ENCODE measurements at places on chromosomes 3 and 15.

DNA sequence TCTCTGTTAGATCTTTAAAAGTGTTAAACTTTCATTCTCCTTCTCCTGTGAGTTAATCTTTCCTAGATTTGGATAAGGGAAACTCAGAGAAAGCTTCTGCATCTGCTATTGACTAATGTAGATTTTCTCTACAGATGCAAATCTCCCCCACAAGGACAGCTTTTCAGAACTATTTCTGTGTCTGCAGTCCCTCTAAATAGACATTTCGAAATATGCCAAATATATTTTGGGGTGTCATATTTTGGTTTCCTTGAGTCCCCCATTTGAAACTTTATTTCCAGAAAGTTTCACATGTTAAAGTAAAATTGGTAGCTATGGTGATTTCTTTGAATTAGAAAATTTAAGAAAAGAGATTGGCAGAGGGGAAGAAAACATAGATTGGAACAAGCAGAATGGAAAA, 852.3 kb upstream of the ALCAM start:
- no peak for DNase-seq

GRCh38 chr3:113287803-113288648, 76.7 kb downstream of the BOC start:
- DNase-seq = peak; percentile 67

DNA sequence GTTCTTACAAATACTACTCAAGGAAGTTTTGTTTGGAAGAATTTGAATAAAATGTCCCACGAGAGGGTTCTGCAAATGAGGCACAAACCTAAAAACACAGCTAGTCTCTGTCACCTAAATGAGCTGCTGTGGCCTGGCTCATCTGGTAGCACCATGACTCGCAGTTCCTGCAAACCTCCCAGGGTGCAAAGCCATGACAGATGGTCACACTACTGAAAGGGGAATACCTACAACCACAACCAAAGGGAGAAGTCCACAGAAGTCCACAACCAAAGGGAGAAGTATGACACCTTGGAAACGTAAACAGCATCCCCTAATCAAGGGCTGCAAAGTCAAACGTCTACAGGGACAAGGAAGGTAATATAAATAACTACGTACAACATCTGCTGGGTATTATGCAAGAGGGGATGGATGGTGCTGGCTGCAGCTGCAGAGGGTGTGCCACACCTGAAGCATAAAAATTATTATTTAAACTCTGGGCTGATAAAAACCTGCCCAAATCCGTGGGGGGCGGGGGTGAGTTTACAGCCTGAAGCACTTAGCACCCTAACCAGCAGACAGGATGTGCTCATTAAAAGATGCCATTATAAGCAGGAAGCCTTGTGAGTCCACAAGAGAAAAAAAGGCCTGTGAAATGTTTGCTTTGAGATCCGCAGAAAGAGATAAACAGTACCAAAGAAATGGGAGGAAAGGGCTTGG, 184.0 kb downstream of the MAGI1 start:
- DNase-seq = peak; percentile 61

DNA sequence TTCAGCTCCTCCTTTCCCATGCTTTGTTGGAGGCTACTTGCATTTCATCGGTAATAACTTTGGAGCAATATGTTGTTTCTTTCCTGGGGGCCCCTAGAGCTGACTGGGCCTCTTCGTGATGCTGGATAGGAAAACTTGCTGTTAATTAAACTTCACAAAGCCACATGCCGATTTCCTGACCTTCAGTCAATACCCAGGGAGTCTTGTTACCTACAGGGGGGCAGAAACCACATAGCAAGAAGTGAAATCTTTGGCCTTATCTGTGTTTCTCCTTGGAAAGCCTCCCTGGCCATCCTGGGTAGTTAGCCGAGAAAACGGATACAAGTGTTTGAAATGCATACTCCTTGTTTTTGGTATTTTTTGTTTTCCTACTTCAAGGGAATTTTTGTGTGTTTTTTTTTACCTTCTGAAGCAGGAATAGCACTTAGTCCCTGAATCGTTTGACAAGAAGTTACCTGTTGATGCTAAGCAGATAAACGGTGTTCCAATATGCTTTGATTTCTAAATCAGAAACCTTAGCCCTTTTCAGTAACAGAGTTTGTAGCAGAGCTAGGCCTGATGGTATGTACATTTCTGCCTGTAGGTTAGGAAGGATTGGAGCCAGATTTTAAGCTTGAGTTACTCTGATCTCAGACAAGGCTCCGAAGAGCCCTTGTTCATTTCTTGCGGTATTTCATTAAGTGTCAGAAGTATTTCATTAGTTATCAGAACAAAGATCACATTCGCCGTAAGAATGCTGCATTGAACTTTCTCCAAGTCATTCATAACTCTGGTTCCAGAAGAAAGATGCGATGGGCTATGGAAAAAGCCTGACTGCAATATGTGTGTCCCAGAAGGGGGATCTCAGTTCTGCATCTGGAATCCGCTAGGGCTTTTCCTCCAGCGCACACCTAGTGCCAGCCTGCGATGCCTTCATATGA, 111.5 kb downstream of the THSD4 start:
- DNase-seq = peak; percentile 23

GRCh38 chr3:160400702-160401150, 1.3 kb downstream of the SMC4 start:
- peak; percentile 37 for DNase-seq

- DNase-seq = peak; percentile 18
Observed at GRCh38 chr3:155196131-155197021, 97.1 kb downstream of the STRIT1 start.

DNA sequence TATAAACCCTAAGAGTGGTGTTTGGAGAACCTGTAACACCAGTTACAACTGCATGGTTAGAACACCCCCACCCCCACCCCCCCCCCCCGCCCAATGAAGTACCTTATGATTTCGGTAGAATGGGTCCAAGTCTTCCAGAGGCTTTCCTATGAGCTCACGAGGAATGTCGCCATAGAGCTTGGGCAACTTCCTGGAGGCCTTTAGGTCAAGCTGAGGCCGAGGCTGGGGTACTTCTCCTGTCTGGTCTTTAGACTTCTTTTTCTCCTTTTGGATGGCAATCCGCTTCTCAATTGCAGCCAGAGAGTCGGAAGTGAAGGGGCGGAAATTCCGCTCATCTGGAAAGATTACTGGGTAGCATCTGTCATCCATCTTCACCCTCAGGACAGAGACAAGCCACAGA, 101.8 kb downstream of the SCN11A start:
- DNase-seq = no peak

All from EH (cell line).